Activated T-cell treated with anti-CD3 and anti-CD28 coated beads, Interleukin-2, amount 50 U/mL, for 48 hours (primary cell): ENCODE measurements at places on chromosomes 5 and 9.

- DNase-seq: no peak
Measured at GRCh38 chr9:68953771-68954170, 60.1 kb downstream of the PRKACG start.

GRCh38 chr5:10565785-10566542 is 2.1 kb downstream of the ANKRD33B start:
- DNase-seq: no peak

GRCh38 chr5:1881731-1882336 is 891 bp downstream of the IRX4 start:
- DNase-seq: peak; percentile 24

DNA sequence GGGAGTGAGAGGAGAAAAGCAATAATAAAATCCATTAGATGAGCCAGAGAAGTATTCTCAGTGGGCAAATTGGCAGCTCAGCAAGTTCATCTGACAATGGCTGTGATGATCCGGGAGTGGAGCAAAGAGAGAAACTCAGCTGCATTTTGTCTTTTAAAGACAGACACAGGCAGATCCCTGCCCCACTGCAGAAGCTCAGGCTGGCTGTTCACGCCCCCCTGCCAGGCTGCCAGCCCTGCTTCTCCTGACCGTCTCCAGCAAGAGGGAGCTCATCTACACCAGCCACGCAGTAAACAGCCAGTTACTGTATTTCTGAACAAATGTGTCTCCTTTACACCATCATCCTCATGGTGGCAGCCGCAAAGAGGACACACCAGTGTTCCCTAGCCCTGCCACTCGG is 114.3 kb upstream of the SARDH start:
- no peak for DNase-seq

GRCh38 chr5:160473681-160474080 is 52.0 kb downstream of the PTTG1 start:
- no peak for DNase-seq

GRCh38 chr5:136197462-136198142 is 4.6 kb upstream of the SMIM32 start:
- no peak for DNase-seq

- no peak for DNase-seq
Measured at GRCh38 chr5:172426086-172426485, 28.2 kb downstream of the SH3PXD2B start.

DNA sequence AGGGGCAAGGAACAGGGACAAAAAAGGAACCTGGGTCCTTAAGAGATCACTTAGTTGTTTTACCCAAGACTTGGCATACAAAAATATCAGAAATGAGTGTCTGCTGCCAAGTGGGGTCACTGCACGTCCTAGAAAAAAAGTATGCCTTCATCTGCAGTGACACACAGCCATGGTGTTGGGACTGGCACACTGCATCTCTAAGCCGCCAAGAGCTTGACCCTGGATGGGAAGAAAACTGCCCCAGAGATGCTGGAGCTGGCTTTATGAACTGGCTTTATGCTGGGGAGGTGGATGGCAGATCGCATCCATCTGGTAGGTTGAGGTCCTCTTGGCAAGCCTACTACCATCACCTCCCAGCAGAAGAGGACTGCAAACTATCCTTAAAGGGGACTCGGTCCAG is 51.7 kb downstream of the IRF1 start:
- DNase-seq: peak; percentile 21

DNA sequence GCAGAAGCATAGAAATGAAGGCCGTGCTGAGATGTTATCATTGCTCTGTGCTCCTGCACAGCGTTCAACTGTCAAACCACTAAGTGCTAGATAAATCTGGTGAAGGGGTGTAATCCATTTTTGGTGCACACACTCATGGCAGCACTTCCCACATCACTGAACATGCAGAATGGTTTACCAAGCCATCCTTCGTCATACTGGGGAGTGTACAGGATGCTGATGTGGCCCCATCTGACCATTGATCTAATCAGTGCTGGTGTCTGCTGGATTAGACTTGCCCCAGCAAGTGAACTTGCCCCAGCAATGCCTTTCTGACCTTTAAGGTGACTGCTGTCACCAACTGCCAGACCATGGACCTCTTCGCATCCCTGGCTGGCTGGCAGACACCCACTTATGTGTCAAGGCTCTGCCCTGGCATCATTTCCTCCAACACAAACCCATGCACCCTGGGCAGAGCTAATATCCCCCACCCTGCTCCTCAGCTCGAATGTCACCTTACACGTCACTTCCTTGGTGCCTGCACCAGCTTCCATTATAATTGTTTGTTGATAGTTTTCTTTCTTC is 4.2 kb upstream of the SEMA4D start:
- DNase-seq: no peak

DNA sequence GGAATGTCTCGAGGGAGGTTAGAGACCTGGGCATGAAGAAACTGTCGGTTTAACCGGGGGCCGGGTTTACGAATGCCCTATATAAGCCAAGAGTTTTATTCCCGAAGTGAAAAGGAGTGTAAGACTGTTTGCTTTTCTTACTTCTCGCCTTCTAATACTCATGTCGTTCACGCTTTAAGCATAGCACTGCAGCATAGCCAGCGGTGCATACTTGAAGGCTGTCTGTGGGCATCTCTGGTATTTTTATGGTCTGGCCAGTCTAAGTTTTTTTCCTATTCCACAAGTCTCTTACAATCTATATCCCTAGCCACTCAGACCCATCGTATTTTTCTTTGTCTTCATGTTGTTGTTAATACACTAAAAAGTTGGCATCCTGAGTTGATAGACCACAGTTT is 1.2 kb downstream of the UHRF2 start:
- no peak for DNase-seq

DNA sequence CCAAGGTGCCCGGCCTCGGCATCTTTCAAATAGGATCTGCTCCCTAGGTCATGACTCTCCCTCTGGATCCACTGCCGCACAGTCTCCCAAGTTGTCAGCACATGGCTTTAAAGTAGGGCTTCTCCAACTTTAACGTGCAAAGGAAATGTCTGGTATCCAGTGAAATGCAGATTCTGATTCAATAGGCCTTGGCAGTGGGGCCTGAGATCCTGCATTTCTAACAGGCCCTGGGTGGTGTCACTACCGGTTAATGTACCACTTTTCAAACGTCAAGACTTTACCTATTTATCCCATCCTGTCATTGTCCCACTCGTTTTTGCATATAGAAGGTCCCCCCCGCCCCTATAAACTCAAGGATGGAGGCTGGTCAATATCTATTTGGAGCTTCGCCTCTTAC is 137.6 kb upstream of the ZNF618 start:
- DNase-seq: no peak

DNA sequence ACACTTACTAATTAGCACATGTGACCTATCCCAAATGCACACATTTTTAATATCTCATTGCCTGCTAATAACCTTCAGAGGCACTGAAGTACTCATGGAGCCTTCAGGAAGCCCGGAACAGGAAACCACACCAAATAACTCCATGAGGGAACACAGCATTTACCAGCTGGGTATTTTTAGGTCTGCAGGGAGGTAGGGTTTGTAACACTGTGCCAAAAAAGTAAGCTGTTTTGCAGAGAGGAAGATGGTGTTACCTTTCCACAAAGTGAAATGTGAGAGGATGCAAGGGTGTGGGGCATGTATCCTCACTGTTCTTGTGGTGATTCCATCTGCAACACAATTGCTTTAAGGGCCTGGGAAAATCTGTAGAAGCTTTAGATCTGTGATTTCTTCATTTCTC is 64.4 kb downstream of the NUDT12 start:
- no peak for DNase-seq

- no peak for DNase-seq
Measured at GRCh38 chr9:20270161-20270560, 352.1 kb downstream of the MLLT3 start.

- DNase-seq: no peak
Measured at GRCh38 chr9:134925011-134925511, 7.3 kb upstream of the FCN1 start.

GRCh38 chr5:165030971-165031370 is 1525.6 kb downstream of the MAT2B start:
- no peak for DNase-seq

DNA sequence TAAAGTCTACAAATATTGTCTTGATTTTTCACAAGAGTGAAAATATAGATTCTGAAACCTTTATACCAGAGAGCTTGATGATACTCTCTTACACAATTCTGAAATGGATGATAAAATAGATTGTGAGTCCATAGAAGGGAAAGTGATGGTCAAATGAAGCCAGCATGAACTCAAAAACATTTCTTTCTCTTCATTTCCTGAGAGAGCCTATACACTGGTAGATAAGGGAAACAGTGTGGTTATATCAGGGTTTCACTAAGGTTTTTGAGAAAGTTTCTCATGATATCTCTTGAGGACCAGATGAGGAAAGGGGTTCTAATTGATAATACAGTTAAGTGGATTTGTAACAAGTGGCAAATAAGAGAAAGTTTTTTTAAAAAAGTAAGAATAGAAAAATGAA is 254.1 kb downstream of the PJA2 start:
- DNase-seq: no peak

DNA sequence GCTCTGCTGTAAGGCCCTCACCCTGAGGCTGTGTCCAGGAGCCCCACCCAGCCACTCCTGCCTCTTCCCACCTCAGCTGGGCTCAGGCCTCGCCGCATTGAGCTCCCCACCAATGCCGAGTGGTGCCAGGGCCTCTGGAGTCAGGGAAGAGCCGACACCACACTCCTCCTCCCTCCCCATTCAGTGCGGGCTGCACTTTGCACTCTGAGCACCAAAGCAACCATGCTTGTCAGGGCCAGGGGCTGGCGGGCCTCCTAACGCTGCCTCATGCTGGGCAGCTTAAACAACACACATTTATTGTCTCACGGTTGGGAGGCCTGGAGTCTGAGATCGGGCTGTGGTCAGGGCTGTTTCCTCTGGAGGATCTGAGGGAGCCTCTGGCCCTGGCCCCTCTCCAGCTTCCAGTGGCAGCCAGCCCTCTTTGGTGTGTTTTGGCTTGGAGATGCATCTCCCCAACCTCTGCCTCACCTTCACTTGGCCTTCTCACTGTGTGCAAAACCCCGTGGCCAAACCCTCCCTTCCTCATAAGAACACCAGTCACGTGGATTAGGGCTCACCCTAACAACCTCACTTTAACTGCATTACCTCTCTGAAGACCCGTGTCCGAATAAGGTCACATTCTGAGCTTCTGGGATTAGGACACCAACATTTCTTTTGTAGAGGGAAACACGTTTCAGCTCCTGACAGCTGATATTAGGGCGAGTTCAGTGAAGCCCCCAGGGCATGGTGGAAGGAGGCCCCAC is 157.8 kb downstream of the MED10 start:
- DNase-seq: no peak

DNA sequence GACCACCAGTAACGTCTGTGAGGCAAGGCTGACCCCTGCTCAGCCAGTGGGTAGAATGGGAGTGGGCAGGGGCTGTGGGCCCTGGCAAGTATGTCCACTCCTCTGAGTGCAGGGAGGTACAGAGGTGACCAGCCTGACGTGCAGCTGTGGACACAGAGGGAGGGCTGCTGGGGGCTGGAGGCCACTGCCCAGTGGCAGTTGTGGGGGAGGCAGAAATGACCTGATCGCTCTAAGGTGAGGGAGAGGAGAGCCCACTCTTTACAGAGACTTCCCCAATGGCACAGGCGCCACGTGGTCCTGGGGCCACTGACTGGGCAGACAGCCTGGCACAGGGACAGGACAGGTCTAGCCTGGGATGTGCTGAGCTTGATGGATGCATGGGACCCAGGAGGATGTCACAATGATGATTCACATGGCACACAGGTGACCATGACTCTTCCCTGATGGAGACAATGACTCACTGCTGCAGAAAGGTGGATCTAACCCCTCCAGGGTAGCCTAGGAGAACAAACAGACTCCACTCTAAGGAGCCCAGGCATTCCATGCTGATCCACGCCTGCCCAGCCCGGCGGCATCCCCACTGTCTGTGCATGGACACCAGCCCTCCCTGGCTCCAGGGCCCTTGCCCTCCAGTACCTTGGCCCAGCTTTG is 7.7 kb downstream of the LPCAT1 start:
- peak; percentile 17 for DNase-seq

DNA sequence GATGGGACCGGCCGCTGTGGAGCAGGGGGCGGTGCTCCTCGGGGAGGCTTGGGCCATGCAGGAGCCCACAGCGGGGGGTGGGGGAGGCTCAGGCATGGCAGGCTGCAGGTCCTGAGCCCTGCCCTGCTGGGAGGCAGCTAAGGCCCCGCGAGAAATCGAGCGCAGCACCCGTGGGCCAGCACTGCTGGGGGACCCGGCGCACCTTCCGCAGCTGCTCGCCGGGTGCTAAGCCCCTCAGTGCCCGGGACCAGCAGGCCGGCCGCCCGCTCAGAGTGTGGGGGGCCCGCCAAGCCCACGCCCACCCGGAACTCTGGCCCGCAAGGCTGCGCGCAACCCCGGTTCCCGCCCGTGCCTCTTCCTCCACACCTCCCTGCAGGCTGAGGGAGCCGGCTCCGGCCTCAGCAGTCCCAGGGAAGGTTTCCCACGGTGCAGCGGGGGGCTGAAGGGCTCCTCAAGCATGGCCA is 131.5 kb downstream of the SNX18 start:
- no peak for DNase-seq

DNA sequence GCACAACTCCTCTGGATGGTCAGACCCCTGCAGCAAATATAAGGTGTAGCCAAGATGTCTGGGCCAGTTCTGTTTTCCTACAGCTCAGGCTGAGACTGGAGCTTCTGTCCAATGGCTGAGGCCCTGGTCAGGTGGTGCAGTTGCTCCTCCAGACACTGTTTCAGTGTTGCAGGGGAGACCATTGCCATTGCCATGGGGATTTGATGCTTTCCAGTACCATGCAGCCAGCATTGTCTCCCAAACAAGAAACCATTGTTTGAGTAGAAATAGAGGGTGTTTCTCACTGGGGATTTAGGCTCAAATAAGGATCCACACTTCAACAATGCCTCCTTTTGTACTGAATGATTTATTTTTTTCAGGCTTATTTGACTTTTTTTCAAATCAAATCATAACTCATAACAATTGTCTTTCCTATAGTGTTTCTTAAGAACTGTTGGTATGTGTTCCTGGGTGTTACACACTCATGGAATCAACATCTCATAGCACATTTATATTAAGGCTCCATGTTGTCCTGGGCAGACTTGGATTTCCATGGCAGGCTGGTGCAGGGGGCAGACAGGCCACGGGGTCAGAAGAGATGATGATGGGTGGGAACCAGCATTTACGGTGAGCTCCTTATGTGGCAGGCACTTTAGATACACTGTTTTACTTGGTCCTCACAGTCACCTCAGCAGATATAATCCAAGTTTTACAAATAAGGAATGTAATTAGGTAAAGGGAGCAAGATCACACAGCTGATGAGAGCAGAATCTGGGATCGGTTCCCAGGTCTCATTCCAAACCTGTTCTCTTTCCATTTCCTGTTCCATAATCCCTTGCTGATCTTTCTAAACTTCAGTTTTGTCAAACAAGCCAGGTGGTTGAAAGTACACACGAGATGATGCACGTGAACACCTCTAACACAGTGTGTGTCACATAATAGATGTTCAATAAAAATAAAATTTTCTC is 95.9 kb upstream of the GNAQ start:
- no peak for DNase-seq
